Right cardiac atrium (tissue), 5 donors: ENCODE measurements at places on chromosomes 2 and 18. TPM values are rescaled to one million over a fixed set of nuclear protein-coding genes. Genes with fewer than 3 reads are reported as not detected.

DNA sequence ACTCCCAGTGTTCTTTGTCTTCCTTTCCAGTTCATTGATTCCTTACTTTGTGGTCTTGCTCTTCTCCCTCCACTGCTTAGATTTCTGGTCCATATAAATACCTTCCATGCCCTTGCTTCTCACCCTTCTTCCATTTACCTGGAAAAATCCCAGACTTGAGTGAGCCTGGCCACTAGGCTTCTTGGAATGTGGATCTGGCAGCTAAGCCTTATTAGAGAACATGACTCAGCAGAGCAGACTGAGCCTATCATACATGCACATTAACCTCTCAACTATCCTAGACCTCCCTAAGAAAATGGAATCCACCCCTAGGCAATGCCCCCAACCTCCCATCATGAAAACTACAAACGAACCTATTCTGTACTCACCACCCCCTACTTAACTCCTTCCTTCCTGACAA, 127.7 kb downstream of the RHBDD1 start:
- DNase-seq: no peak

- DNase-seq: no peak
These were observed 747.4 kb upstream of the SLC8A1 start for GRCh38 chr2:41199334-41199733.

GRCh38 chr2:71455741-71456569, 2.6 kb downstream of the DYSF start:
- DNase-seq: peak; percentile 81

GRCh38 chr2:158482594-158482993, 25.8 kb downstream of the PKP4 start:
- DNase-seq: no peak

DNA sequence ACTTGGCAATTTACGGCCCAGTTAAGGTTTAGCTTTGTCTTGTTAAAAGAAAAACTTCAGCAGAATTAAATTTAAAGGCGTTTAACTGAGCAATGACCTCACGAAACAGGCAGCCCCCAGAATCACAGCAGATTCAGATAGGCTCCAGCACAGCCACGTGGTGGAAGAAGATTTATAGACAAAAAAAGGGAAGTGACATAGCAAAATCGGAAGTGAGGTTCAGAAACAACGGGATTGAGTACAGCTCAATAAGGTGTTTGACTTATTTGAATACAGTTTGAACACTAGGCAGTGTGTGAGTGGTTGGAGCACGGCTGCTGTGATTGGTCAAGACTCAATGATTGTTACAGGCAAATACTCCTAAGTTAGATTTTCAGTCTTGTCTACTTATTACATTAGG, 79.8 kb downstream of the MOGAT1 start:
- no peak for DNase-seq

GRCh38 chr2:112189001-112189556, 50.9 kb downstream of the FBLN7 start:
- no peak for DNase-seq

DNA sequence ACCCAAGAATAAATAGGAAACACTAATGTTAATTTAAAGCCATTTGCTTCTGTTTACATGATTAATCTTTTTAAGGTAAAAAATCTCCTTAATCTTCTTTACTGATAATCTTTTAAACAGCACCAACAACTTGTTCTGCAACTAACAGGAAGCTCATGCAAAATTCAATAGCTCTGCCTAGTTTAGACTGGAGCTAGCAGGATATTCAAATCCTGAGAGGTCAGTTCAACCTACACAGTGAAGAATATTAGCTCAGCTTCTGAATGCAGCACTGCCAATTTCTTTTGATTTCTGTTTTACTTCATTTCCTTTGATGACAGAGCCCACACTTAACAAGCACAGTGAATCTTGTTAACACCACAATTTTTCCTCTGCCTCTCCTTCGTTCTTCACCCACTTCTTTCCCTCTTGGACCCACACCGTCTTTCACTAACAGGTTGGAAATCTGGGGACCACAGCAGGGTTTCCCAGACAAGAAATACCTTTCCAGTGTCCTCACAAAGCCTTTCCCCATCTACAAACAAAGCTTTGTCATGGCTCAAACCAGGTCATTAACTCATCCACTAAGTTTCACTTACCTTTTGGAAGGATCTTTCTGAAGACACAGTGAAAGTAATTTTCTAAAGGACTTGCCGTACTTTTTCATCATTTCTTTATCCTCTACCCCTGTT, 109.8 kb downstream of the STK39 start:
- no peak for DNase-seq

DNA sequence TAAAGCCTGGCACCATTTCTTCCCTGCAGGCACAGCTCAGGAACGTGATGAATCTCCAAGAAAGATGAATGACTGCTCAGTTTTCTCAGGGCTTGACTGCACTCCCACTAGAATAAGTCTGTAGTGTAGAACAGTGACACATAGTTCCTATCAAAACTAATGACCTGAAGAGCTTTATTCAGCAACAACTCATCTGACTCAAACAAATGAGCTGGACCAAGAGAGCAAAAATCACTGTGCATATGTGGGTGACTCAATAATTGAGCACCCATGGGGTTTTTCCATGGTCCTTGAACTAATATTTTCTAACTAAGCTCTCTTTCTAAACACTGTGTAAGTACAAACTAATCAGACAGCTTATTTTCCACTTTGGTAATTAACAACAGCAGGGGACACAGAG, 61.1 kb upstream of the XDH start:
- no peak for DNase-seq

DNA sequence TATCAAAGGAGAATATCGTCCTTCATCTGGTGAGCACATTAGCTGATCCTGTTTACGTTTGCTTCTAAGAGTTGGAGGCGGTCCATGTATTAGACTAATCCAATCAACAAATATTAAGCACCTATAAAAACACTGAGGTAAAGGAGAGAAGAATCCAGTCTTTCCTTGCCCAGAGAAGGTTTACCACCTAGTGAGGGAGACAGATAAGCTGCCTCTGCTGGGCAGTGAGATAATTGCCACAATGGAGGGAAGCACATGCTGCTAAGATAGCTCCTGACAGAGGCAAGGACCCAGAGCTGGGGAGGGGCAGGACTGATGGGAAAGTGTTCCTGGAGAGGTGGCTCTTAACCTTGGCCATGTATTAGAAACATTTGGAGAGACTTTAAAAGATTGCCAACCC, 36.7 kb upstream of the ST8SIA5 start:
- no peak for DNase-seq

DNA sequence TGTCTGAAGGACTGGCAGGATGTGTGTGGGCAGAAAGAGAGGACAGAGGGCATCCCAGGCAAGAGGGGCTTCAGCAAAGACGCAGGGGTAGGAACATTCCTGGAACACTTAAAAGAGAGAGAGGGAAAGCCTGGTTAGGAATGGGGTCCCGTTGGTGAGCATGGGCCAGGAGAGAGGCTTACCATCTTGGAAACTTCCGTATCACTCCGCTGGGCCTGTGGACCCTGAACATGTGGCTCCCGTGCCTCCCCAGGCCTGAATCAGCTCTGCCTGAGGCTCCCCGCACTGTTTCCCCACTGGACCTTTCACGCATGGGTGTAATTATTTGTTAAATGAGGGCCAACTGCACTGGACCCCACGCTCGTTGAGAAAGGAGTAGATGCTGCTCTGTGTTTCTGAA, 191.1 kb upstream of the GLI2 start:
- DNase-seq: no peak

DNA sequence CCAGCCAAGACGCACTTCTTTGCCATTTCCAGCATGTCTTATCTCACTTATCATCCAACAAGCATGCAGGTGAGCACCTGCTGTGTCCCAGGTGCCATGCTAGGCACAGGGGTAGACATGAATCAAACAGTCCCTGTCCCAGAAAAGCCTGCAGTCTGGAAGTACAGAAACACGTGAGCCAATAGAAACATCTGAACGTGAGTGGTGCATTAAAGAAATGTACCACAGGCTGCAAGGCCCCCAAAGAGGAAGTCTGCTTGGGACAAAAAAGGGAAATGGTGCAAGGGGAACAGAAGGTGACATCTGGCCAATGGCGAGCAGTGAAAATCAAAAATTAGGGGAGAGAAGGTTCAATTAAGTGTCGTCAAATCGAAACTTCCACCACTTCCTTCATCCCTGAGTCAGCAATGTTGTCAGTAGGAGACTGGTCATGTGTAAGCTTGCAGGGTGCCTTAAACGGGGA, 17.6 kb upstream of the TMEM247 start:
- DNase-seq: no peak

GRCh38 chr18:60978338-60978737, 354.9 kb upstream of the CDH20 start:
- DNase-seq: no peak

- no peak for DNase-seq
These were observed 93.7 kb downstream of the LOXHD1 start for GRCh38 chr18:46563317-46563716.

GRCh38 chr2:8298783-8299182, 383.1 kb upstream of the ID2 start:
- no peak for DNase-seq

- DNase-seq: no peak
These were observed 19.9 kb downstream of the SLC38A11 start for GRCh38 chr2:164935118-164936101.

DNA sequence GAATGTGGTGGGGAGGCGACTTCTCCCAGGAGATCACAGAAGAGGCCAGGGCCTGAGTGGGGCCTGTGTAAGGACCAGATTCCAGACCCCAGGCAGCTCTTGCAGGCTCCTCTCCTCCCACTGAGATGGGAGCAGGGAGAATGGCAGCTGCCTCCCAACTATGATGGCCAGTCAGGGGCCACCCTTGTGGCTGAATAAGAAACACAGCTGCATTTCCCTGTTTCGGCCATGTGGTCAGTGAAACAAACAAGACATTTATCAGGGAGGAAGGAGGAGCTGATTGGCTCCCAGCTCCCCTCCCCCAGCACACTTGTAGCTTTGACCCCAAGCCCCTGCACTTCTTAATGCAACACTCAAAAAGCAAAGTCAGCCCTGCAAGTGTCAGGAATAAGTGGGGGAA, 143.5 kb downstream of the CELF4 start:
- DNase-seq: no peak

DNA sequence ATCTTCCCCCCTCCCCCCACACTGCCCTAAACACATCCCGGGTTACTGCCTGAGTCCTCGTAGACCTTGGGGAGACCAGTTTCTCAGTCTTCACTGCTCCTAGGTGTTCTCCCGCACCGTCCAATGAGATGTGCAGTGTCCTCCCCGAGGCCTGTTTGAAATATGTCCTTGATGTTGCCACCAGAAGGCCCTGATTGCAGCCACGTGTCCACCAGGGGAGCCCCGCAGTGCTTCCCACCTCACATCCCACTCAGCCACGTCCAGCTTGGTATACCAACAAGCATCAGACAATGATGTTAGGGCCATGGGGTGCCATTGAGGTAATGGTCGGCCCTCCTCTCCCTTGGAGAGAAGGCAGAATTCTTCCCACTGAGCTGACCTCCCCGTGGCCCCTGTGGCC, 38.7 kb downstream of the TCF7L1 start:
- DNase-seq: no peak

DNA sequence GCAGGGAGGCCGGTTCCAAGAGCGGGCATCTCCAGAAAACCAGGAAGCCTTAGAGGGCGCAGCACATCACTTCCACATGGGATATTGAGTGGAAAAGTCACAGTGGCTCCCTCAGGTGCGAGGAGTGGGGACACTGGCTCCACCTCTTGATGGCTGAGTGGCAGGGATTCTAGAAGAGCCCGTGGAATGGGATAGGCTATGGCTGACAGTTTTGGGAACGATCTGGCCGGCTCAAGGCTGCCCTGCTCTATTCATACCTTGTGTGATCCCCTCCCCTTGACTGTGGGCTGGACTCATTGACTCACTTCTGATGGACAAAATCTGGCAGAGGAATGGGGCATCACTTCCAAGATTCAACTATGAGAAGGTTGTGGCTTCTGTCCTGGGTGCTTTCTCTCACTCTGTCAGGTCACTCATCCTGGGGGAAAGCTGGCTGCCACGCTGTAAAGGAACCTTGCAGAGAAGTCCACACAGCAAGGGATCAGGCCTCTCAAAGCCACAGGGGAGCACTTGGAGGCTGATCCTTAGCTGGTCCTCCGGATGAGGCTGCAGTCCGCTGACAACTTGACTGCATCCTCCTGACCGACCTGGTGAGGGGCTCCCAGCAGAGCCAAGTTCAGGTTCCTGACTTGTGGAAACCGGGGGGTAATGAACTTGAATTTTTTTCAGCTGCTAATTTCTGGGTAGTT, 46.7 kb upstream of the HS6ST1 start:
- no peak for DNase-seq

DNA sequence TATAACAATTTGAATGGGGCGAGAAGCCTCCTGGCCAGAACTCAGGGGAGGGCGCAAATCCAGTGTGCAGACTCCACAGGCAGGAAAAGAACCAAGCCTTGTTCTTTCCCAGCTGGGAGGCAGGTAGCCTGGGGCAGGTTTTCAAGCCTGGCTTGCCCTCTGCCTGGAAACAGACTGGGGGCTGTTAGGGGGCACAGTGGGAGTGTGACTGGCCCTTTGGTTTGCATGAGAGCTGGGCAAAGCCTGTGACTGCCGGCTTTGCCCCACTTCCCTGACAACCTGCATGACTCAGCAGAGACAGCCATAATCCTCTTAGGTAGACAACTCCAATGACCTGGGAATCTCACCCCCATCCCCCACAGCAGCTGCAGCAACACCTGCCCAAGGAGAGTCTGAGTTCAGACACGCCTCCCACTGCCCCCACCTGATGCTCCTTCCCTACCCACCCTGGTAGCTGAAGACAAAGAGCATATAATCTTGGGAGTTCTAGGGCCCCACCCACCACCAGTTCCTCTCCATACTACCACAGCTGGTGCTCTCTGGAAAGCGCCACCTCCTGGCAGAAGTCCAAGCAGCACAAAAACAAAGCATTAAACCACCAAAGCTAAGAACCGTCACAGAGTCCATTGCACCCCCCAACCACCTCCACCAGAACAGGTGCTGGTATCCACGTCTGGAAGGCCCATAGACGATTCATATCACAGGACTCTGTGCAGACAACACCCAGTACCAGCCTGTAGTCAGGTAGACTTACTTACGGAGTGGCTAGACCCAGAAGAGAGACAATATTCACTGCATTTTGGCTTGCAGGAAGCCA, 402.5 kb downstream of the STK39 start:
- no peak for DNase-seq

DNA sequence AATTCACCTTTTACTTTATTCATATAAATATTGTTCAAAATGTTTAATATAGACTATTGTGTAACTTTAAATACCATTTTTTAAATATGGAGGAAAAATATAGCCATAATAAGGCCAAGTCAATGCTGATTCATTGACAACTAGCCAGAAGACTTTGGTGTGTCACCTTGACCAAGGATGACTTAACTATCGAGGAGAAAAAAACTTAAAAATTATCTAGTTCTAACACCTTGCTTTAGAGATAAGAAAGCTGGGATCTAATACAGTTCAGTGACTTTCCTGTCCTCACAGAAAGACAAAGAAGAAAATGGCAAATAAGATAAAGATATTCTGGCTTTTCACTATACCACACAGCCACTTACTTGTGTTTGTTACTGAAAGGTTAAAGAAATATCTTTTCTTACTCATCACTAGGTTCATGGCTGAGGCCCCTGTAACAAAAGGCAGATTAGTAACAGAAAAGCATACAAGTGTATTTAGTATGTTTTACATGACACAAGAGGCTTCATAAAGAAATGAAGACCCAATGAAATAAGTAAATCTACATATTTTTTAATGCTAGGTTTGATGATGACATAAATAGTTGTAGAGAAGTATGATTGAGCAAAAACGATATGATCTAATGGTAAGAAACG, 65.9 kb upstream of the LRRTM1 start:
- no peak for DNase-seq

- no peak for DNase-seq
These were observed 201.2 kb downstream of the SUCLG1 start for GRCh38 chr2:84257831-84258230.

The SERPINB7 gene
- not detected for polyA plus RNA-seq

The DCC gene
- 0.02 TPM for polyA plus RNA-seq

The KCNG2 gene
- not detected for polyA plus RNA-seq

The CNTNAP5 gene
- polyA plus RNA-seq: not detected

The COL3A1 gene
- 48.2 TPM for polyA plus RNA-seq
